CD4-positive, alpha-beta T cell treated with Interleukin-4 for 1 hour (primary cell): ENCODE measurements at places on chromosomes 6 and 20.

DNA sequence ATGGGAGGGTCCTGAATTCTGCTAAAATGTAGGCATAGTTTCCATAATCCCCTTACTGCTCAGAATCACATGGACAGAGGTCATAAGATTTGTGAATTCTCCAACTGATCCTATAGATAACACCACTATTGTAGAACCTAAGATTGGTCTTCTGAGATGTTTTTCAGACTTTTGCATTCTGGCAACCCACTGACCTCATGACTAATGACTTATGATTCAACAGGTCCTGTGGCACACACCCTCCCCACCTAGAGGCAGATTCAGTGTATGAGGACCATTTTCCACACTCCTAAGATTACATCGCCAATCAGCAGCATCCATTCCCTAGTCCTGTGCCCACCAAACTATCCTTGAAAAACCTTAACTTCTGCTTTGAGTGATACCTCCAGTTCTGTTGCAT is 207.2 kb downstream of the BTBD9 start:
- DNase-seq, result no peak

DNA sequence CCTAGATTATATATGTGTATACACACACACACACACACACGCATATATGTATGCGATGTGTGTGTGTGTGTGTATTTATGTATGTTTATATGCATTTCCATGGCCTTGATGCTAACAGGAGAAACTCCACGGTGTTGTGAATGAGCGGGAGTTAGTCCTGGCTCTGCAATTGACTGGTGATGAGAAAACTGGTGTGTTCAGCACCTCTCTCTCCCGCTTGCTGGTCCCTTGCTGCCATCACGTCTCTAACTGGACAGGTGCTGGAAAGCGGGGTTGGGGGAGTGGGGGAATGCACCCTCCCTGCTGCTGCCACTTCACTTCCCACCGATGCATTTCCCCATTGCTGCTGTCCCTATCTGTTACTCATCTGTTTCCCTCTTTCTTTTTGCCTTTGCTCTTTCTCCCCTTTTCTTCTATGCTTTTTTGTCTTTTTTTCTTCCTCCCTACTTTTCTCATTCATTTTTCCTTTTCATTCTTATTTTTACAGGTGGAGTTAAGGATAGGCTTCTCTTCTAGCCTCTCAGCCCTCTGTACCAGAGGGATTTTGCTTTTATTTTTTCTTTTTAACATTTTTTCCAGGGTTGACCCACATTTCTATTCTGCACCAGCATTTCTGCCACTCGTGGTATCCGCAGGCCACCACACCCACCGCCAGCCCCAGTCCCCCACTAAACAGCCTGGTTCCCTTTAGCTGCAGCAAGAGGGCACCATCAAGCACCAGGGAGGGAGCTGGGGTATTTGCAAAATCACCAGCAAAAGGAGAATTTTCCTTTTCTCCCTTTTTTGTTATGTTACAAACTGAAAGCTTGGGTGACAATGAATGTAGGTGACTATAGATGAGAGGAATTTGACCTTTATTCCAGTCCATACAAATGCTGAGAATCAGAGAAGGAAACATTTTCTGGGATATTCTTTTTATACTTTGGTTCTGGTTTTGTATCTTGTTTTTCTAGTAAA is 115.6 kb downstream of the TCP11 start:
- no peak for DNase-seq

- no peak for DNase-seq
Observed at GRCh38 chr6:149861603-149862423, 2.3 kb downstream of the LRP11 start.

DNA sequence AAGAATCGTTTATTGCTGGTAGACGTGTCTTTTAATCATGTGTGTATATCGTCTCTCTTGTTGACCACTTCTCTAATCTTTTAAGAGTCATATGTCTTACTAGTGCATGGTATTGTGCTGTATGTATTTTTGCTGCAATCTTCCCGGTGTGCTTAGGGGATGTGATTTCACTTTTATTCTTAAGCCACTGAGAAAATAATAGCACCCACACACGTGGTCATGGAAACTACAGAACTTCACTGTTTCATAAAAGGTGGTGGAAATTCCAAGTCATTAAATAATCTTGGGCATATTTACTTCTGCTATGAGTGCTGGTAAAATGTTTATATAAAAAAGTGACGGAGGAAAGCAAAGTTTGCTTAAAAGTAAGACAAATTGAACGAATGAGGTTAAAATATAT is 3.0 kb upstream of the CDYL start:
- DNase-seq, result no peak

- peak; percentile 62 for DNase-seq
Observed at GRCh38 chr6:33313105-33313708, 671 bp downstream of the TAPBP start.

- DNase-seq, result peak; percentile 15
Observed at GRCh38 chr6:135624402-135625295, 127.1 kb upstream of the AHI1 start.

DNA sequence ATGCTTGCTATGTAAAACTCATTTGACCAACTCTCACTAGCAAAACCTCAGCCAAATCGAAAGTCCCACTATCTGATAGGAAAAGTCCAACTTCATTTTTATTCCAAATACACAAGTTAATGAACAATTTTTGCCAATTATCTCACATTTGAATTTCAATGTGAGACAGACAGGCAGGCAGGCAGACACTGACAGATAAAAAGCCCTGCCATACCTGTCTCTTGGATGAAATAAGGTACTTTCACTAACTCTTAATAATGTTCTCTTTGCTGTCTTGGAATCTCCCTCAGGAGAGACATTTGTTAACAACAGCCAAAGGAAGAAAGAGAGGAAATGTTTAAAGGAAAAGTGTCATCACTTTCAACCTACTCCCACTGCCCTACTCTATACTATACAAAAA is 82.0 kb downstream of the RNGTT start:
- DNase-seq, result no peak

- no peak for DNase-seq
Observed at GRCh38 chr6:140052736-140053729, 678.6 kb upstream of the CITED2 start.

DNA sequence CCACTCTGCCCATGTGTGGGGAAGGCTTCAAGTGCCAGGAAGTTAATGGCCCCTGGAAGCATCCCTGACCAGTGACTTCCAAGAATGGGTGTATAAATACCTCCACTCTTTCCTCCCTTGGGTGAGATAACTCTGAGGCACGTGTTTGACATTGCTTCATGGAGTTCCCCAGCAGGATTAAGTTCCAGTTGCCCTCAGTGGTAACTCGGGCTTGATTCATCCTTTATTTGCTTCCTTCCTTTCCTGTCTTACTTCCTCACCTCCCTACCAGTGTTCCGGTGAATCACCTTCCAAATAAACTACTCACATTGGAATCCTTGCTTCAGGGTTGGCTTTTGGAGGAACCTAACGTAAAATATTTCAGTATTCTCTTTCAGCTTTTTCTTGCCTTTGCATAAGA is 84.6 kb upstream of the JAG1 start:
- no peak for DNase-seq

- DNase-seq, result no peak
Observed at GRCh38 chr20:15297059-15297875, 959.9 kb upstream of the FLRT3 start.

- no peak for DNase-seq
Observed at GRCh38 chr6:13425270-13425873, 62.0 kb downstream of the GFOD1 start.

DNA sequence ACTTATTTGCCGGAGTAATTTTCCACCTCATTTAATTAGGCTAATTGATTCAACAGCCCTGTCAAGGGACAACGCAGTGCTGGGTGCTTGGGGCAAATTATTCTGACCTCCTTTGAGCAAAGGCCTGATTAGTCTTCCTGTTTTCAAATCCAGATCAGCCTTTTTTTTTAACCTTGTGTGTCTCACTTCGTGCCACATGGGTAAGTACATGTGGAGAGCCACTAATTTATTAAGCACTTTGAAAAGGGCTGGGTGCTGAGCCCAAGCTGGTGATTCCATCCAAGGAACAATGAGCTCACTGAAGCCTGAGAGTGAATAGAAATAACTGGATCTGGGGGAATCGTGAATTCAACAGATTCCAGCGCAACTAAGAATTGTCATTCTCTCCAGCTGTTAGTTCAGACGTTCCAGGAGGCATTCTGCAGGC is 229.3 kb downstream of the CLIC5 start:
- DNase-seq, result no peak

DNA sequence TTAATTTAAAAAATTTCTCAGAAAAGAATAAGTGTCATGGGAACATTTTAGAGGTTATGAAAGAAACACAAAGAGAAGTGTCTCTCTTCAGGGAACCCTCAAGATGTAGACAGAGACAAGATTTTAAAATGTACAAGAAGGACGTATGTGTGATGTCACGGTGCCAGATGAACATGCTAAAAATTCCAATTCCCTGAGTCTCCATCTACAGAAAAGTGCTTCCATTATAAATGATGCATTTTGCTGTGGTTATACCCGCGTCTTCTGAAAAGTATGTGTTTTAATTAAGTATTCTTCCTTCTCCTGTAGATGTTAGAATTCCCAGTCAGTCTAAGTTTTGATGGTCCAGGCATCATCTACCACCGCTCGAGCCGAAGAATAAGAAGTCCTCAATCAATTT is 489.1 kb downstream of the PREX1 start:
- DNase-seq, result no peak

- DNase-seq, result no peak
Observed at GRCh38 chr20:51411870-51412269, 130.6 kb downstream of the NFATC2 start.

DNA sequence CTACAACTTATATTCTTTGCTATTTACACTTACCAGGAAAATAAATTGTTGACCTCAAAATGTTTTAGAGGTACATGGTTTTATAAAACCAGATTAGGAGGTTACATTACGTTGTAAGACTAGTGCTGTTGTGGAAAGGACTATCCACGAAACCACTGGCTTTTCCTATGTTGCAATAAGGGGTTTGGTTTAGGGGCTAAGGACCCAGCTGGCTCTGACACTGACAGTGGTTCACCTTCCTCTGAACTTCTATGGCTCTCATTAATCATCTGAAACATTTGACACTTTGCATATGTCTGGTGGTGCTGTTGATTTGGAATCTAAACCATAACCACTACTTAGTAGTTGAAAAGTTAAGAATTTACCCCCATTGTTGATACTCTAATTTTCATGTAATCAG is 186.7 kb downstream of the NKAIN2 start:
- no peak for DNase-seq

- DNase-seq, result no peak
Observed at GRCh38 chr6:46757214-46757596, 10.5 kb downstream of the ANKRD66 start.
